ENCODE measurements at places on chromosomes 3 and 15.

GRCh38 chr3:107630779-107631178, 108.0 kb downstream of the BBX start:
- no peak for DNase-seq

GRCh38 chr3:36214460-36214859, 165.8 kb upstream of the STAC start:
- DNase-seq: no peak

DNA sequence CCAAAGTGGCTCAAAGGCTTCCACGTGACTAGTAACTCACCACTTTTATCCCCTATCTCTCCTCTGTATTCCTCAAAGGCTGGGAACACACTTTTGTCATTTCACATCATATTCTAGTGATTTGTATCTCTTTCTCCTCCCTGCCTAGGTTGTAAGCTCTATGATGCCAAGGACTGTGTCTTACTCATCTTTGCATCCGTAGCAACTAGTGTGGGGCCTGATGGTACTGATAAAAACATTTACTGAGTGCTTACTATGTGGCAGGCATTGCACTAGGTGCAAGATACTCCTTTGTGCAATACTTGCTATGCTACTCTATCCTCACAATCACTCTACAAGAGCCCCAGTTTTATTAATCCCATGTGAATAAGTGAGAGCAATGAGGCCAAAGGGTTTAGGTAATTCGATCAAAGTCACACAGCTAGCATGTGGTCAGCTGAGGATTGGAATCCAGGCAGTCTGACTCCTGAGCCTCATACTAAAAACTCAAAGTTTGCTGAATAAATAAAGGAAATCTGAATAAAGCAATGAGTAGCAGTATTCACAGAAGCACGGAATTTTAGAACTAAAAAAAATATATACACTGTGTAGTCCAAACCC, 342.6 kb upstream of the ICE2 start:
- DNase-seq: no peak

GRCh38 chr15:99925661-99926461, 192.6 kb upstream of the LYSMD4 start:
- no peak for DNase-seq

DNA sequence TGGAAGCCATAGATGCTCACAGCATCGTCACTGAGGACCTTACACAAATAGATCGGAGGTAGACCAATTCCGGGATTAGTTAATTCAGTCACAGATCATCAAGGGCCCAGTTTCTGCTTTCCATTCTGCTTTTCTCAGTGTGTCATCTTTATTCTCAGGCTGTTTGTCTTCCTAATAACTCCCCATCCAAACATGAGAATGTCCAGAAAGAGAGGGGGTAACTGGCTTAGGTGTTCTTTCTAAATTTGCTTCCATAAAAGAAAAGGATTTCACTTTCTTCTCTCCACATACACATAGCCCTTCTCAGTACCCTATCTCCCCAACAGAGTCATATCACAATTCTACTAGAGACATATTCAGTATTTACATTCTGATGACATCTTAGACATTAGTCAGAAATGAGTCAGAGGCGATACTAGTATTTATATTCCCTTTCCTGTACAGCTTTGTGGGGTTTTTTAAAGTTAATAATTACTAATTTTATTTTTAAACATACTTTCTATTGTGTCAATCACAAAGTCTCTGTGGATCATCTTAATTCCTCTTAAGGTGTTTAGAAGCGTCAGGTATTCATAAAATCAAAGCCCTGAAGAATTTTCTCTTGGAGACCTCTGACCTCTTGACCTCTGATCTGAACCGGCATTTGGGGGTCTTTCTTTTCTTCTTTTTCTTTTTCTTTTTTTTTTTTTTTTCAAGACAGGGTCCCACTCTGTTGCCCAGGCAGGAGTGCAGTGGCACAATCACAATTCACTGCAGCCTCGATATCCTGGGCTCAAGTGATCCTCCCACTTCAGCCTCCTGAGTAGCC, 24.3 kb upstream of the IL12A start:
- DNase-seq: peak; percentile 33

DNA sequence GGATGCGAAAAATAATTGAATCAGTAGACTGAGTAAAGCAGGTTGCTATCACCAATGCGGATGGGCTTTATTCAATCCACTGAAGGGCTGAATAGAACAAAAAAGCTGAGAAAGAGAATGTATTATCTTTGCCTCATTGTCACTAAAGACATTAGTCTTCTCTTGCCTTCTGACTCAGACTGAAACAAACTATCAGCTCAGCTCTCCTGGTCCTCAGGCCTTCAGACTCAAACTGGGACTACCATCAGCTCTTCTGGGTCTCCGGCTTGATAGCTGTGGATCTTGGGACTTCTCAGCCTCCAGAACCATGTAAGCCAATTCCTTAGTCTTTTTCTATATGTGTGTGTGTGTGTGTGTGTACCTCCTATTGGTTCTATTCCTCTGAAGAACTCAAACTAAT, 12.6 kb downstream of the IFT57 start:
- DNase-seq: no peak

DNA sequence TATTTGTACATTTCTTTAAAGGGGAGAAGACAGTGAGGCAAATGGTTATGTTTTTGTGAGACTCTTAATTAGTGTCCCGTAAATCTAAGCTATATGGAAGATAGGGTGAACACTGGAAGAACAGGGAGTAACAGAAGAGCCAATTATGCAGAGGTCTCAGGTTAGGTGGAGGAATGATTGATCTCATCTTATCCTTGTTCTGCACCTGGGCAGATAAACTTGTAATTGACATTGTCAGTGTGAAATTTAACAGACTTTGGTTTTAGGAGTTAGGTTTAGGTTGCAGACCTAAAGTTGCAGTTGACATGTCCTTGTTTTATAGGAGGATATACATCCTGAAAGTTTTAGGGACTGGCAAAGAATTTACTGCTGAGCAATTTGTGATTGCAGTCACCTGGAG, 3.1 kb upstream of the TWF2 start:
- no peak for DNase-seq

- no peak for DNase-seq
Observed at GRCh38 chr3:63076357-63076756, 201.1 kb upstream of the CADPS start.

DNA sequence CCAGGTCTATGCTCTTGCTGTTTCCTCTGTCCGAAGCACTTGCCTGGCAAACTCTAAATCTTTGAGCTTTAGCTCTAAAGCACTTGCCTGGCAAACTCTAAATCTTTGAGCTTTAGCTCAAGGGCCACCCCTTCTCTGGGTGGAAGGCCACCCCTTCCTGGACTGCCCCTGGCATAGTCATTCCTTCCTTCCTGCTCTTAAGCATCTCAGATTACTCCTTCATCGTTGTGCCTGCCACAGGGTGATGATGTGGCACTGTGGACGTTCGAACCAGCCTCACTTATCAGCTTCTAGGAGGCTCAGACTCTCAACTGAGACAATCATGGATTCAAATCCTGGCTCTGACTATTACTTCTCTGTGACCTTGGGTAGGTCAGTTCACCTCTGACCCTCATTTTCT, 10.5 kb upstream of the CRABP1 start:
- DNase-seq: no peak

Data from GM12892 (cell line).